Neural crest cell (in vitro differentiated cells): ENCODE measurements at places on chromosomes 5 and 9. TPM values are rescaled to one million over a fixed set of nuclear protein-coding genes. Genes with fewer than 3 reads are reported as not detected.
A peak's percentile ranks its signal among the peaks of the same experiment; 100 is the strongest.

DNA sequence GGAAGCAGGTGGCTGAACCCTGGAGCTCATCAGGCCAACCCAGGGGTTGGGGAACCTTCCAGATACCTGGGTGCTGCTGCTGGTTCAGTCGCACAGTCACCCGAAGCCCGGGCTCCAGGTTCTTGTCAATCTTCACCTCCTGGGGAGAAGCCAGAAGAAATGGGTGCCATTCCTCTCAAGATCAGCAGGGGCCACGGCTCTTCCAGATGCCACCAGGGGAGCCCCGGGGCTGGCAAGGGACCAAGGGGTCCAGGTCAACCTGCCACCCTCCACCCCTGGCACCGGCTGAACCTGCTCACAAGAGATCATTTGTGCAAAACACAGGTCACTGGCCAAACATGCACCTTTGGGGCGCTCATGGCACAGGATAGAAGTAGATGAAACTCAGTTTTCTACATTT, 4.7 kb downstream of the SPOUT1 start:
- peaks cover 18% of the 10 kb centered on the region for H3K4me1 ChIP-seq
- peaks cover 2% of the 10 kb centered on the region for H3K27me3 ChIP-seq
- no peaks in the 10 kb centered on the region for H3K36me3 ChIP-seq
- DNase-seq: no peak
- peak overlapping the region; percentile 23 for H3K4me3 ChIP-seq
- no peak overlapping the region for H3K27ac ChIP-seq

DNA sequence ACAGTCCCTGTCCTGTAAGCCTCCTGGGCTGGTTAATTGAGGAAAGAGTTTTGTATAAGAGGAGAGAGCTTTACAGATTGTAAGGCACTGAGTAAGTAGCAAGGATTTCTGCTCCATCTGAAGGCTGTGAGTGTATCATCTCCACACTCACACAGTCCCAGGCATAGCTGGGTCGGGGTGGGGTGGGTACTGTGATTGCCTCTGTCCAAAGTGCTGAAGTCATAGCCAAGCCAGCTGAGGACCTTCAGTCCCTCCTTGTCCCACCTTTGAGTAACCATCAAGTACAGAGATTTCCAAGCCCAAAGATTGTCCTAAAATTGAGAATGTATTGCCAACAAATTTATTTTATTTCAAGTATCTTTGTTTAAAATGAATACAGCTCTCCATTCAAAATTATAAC, 5.5 kb upstream of the DNAJB5 start:
- DNase-seq: no peak
- H3K36me3 ChIP-seq: no peaks in the 10 kb centered on the region
- peaks cover 41% of the 10 kb centered on the region for H3K4me1 ChIP-seq
- H3K27me3 ChIP-seq: no peaks in the 10 kb centered on the region
- no peak overlapping the region for H3K27ac ChIP-seq

GRCh38 chr5:135978212-135978631, 23.4 kb upstream of the LECT2 start:
- H3K27me3 ChIP-seq: peaks cover 51% of the 10 kb centered on the region
- no peak overlapping the region for H3K27ac ChIP-seq
- no peak overlapping the region for H3K4me3 ChIP-seq
- H3K36me3 ChIP-seq: no peaks in the 10 kb centered on the region

The TIGD6 gene
- total RNA-seq: 5.1 and 5.9 TPM in 2 replicates

The ANP32B gene
- 220 and 235 TPM in 2 replicates for total RNA-seq
